ENCODE measurements at places on chromosomes 7 and 10.
A peak's percentile ranks its signal among the peaks of the same experiment; 100 is the strongest.

GRCh38 chr7:134806197-134806596 is 26.8 kb downstream of the CALD1 start:
- no peak for DNase-seq

DNA sequence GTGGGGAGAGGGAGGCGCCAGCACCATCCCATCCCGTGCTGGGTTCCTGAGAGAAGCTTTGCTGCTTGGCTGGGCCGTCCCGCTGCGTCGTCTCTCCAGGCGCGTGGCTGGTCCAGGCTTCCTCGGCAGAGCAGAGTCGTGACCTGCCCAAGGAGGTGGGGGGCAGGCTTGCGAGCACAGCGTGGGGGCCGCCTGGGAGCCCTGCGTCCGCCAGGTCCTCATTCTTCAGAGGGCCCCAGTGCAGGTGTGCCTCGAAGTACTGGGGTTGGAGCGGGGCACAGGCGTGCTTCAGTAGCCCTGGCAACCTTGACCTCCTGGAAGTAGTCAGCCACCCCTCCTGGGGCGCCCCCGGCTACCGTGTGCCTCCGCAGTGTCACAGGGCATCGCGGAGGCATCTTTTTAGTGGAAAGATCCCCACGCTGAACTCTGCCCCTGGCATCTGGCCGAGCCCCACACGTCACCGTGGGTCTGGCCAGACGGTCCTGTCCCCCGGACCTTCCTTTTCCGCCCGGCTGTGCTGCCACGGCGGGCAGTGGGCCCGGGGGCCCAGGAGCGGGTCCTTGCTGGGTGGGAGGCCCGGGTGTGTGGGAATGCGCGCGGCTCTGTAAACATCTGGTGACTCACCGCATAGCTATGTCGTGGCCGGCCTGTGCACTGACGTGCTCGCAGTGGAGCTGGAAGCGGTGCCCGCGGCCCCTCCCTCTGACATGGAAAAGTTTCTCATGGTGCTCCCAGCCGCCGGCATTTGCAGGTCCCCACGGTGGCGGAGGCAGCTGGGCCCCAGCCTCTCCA is 6.4 kb downstream of the MAFK start:
- peak; percentile 99 for DNase-seq

GRCh38 chr10:100342627-100342972 is 4.4 kb upstream of the SCD start:
- no peak for DNase-seq

GRCh38 chr7:140534743-140535142 is 55.4 kb upstream of the MKRN1 start:
- DNase-seq = no peak

- DNase-seq = no peak
These were observed 23.1 kb downstream of the SKIDA1 start for GRCh38 chr10:21502348-21502740.

DNA sequence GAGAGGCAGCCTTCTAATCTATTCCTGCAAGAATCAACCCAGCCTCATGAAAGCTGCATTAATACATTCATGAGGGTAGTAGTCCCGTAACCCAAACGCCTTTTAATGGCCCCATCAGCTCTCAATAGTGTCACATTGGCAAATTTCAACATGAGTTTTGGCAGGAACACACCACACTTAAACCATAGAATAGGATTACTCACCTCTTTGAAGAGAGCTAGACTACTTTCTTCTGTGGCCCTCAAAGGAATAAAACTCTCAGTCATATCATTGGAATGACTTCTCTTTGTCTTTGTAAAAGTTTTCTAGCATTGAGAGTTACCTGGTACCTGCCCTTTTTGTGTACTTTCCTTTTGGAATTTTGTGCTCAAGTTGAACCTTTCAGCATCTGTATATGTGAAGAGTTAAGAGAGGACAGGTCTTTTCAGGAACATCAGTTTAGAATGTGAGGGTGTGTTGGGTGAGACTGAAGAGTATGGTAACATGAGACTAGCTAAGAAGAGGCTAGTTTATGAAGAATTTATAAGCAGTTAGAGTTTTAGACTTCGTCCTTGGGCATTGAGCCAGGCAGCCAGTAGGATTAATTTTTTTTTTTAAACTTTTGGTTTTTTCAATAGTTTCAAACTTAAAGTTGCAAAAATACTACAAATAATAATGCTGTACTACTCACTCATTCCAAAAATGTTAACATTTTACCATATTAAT is 92.6 kb downstream of the MLLT10 start:
- no peak for DNase-seq

GRCh38 chr10:106043863-106044262 is 1120.6 kb downstream of the SORCS1 start:
- peak; percentile 32 for DNase-seq

GRCh38 chr7:44823255-44823781 is 24.6 kb downstream of the H2AZ2 start:
- DNase-seq = no peak

GRCh38 chr7:6447581-6448199 is at the start of gene DAGLB:
TSS of gene DAGLB (minus strand) at chr7:6447954. CDS start at chr7:6447842, 112 bp downstream.
- peak; percentile 89 for DNase-seq

- DNase-seq = peak; percentile 76
These were observed 59.0 kb upstream of the SORCS3 start for GRCh38 chr10:104581884-104582601.

DNA sequence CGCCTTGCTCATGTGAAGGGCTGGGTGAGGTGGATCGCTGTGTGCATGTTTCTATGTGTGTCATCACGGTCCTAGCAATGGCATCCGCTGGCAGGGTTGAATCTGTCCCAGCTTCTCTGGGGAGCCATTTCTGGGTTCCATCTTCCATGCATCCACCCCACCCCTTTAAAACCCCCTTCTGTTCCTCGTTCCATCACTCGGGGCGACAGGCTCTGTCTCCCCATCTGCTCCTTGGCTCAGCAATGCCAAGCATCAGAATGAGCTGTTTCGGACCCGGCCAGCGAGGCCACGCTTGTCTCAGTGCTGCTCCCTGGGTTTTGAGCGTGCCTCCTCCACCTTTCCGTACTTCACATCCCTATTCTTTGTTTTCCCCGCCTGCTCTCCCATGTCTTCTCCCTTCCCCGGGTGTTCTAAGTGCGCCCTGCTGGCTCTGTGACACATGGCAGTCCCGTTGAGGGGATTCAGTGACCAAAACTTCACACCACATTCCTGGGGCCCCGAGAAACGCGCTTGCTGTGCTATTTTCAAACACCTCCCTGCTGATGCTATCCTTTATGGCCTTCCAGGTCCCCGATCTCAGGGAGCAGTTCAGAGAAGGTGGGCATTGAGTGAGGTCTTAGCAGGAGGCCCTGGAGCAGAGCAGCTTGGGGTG is 554.1 kb upstream of the FOXK1 start:
- no peak for DNase-seq

GRCh38 chr10:3676564-3676963 is 108.4 kb downstream of the KLF6 start:
- DNase-seq = no peak

DNA sequence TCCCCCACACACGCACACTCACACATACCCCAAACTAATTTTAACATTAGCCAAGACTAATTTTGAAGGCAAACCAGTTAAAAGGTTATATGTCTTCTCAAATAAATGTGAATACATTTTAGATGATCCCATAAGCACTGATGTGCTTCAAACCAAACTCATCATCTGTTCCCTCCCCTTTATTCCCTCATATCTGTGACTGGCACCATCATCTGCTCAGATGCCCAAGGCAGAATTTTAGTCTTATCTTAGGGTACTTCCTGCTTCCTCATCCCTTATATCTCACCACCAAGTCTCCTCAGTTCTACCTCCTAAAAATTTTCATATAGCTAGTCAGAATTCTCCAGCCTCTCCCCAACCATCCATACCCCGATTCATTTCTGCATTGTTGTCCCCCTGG is 80.4 kb downstream of the UPF2 start:
- no peak for DNase-seq

- no peak for DNase-seq
These were observed 36.7 kb downstream of the SLIT1 start for GRCh38 chr10:97149079-97149531.

GRCh38 chr10:105844241-105844640 is 1203.2 kb downstream of the SORCS3 start:
- no peak for DNase-seq

GRCh38 chr7:130113887-130114286 is 43.6 kb downstream of the KLHDC10 start:
- DNase-seq = no peak

- peak; percentile 36 for DNase-seq
These were observed 6.0 kb downstream of the TEX47 start for GRCh38 chr7:88789480-88790064.

GRCh38 chr10:92298487-92298886 is 7.5 kb downstream of the MARCHF5 start:
- DNase-seq = no peak

DNA sequence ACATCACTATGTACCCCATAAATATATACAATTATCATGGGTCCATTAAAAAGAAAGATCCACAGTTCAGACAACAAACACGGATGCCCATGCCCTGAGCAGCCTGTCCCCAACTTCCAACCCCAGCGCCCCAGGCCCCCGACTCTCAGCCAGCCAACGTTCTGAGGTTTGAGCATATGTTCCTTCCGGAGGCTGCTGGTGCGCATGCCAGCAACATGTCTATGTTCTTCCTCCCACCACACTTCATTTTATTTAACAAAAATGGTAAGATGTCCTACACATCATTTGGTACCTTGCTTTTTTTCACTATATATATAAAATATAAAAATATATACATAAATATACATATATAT is 250.9 kb downstream of the MAD1L1 start:
- no peak for DNase-seq

DNA sequence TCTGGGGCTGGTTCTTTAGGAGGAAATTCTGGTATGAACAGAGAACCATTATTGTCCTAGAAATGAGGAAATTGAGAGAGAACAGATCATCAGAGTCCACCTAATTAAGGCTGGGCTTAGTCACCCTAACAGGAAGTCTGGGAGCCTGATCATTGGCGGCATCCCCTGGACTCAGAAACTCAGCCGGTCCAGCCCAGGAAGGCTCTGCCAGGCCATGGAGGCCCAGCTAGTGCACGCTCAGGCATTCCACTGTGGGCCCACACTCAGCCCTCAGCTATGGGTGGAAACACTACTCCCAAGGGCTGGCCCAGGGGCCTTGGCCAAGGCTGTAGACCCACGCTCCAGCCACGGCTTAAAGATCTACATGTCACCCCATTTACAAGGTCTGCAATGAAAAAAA is 109.2 kb downstream of the PTPN20 start:
- DNase-seq = peak; percentile 38

- DNase-seq = no peak
These were observed 229.8 kb downstream of the FGFR2 start for GRCh38 chr10:121368347-121369025.

- DNase-seq = no peak
These were observed at the start of gene KCND2 for GRCh38 chr7:120272701-120273475. TSS of gene KCND2 (plus strand) at chr7:120273175.

GRCh38 chr10:59127991-59128390 is 48.5 kb upstream of the PHYHIPL start:
- DNase-seq = no peak

DNA sequence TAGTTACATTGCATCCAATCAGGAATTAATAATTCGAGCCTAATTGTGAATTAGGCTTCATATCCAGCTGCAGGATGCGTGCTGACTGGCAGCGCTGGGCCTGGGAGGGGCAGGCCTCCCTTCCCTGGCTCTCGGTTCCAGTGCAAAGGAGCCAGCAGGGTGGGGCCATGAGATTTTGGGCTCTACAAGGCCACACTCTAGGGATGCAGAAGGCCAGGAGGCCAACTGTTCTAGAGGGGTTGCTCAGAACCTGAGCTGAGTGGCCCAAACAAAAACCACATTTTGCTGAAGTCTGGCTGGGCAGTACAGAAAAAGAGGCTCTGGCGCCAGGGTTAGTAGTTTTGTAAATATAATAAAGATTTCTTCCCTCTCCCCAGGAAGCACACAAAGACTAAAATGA is 72.3 kb downstream of the CLEC2L start:
- no peak for DNase-seq

- DNase-seq = no peak
These were observed 6.8 kb upstream of the MACC1 start for GRCh38 chr7:20224025-20224424.

DNA sequence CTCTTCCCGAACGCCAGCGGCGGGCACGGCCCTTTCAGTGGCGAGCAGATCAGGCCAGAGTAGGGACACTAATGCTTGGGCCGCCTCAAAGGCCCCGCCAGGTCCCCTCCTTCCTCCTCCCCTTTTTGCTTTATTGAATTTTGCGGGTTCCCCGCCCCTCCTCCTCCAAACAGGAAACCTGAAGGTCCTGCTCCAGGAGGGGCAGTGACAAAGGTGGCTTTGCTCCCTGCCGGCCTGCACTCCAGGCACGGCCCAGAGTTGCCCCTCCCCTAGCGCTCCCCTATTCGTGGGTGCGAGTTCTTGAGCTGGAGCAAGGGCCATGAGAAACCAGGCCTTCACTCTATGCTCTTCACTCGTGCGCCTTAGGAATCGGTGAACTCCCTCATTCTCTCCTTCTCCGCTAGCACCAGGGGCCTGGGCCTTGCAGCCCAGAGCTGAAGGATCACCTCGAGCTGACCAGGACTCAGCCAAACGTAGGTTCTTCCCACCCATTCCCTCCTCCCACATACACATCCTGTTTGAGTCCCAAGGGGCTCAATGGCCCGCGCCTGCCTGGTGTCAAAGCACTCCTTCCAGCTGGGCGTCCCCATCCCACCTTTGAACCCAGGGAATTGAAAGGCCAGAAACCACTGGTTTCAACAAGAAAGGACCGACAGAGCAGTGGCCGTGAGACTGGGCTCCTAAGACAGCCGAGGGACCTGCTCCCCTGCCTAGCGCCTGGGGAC is 619 bp upstream of the HOXA6 start:
- no peak for DNase-seq

- no peak for DNase-seq
These were observed 276.5 kb upstream of the SMIM30 start for GRCh38 chr7:113394856-113395255.

DNA sequence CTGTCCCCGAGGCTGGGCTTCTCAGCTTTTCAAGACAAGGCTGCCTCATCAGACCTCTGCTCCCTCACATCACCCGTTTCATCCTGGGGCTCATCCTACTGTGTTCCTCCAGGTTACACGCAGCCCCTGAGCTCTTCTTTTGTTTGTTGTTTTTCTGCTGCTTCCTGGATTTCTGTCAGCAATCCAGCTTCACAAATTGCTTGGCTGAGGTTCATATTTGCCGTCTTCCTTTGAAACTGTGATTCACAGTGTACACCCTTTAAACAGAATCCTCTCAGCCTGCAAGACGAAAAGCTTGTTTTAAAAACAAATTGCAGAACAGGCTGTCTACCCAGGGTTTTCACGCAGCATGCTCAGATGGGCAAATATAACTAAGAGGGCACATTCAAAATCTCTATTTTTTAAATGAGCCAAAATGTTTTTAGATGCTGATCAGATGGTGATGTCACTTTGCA is 39.1 kb upstream of the PARD3 start:
- DNase-seq = peak; percentile 30

DNA sequence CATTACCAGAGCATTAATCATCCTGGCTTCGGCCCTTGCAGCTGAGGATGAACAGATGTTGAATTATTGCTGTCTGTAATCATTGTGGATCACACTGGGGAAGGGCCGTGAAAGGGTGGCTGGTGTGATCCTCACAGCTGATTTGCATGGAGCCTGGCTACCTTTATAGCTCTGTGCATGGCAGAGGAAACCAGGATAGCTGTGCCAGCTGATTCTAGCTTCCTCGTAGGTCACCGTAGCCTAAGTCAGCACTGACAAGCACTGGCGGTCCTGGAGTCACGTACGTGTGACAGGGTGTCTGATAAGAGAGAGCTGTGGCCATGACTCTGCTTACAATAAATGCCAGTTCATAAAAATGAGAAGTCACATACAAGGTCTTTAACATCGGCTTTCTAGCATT is 76.5 kb downstream of the INSYN2A start:
- no peak for DNase-seq

Measured in A172 (cell line).